ENCODE measurements at places on chromosomes 3 and 15.

- peak; percentile 78 for DNase-seq
Measured at GRCh38 chr3:184284696-184285095, 8.9 kb downstream of the ECE2 start.

DNA sequence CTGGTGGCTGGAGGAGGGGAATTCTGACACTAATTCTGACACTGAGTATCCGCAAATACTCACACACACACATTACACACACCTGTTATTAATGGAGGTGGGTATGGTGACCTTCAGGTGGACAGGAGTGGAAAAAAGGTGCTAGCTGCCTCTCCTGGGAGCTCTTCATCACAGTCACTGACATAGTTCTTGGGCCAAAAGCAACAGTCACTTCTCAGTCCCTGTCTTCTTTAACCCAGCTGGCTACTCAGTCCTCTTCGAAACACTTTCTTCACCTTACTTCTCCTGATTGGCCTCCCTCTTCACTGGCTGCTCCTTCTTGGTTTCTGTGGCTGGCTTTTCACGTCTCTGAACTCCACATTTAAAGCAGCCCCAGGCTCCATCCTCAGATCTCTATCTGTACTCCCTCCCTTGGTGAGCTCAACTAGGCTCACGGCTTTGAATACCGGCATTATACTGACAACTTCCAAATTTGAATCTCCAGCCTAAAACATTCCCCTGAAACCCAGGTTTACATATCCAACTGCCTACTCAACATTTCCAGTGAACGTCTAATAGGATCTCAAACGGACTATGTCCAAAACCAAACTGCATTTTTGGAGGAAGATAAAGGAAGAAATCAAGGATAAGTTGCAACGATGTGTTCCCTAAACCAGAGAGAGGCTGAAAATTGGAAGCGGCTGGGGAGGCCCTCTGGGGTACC, 53.2 kb upstream of the HEG1 start:
- no peak for DNase-seq

- DNase-seq = no peak
Measured at GRCh38 chr15:43896543-43896942, 69.7 kb downstream of the WDR76 start.

DNA sequence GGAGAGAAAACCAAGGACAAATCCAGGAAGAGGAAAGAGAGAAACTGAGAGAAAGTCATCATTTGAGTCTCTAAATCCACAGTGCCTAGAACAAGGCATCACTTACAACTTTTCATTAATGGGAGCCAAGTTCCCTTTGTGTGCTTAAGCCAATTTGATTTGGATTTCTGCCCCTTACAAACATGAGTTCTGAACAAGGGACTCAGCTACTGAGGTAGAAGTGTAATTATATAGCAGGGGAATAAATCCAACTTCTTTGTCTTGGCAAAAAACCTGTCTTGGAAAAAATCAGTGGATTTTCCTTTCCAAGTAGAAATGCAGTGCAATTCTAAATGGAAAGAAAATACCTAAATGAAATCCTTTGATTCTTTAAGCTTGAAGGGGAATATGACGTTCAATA, 307.2 kb upstream of the CNTN3 start:
- no peak for DNase-seq

- no peak for DNase-seq
Measured at GRCh38 chr3:88150806-88151205, 1.0 kb downstream of the C3orf38 start.

DNA sequence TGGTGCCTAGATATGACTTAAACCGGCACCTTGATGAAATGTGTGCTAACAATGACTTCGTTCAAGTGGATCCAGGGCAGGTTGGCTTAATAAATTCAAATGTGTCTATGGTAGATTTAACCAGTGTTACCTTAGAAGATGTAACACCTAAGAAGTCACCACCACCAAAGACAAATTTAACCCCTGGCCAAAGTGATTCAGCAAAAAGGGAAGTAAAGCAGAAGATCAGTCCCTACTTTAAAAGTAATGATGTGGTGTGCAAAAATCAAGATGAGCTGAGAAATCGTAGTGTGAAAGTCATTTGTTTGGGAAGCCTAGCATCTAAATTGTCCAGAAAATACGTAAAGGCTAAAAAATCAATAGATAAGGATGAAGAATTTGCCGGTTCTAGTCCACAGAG, 1.1 kb downstream of the FAN1 start:
- DNase-seq = no peak

DNA sequence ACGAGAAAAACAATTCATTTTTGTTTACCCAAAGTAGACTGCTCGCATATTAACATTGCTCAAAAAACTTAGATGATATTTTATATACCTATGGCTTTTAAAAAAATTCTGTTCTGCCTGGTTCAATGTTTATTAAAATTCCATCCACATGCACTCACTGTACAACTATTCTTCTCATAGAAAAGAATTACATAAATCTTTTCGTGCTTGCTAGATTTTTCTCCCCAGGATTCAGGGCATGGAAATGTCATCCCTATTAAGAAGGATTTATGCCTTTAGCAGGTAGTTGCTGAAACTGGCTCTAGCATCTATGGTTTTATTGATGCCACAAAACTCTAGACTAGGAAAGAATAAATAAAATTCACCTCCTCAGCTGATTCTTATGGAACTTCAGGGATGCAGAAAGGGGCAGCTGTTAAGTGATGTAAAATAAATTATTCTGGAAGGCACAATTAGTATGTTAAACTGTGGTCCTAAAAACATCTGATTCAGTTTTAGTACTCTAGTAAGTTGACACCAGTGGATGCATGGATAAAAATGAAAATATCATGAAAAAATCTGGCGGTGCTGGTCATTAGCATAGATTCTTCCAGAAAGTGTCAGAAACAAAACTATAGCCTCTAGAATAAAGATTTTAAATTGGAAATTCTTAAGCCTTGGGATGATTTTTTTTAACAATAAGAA, 41.6 kb downstream of the AAGAB start:
- DNase-seq = no peak

DNA sequence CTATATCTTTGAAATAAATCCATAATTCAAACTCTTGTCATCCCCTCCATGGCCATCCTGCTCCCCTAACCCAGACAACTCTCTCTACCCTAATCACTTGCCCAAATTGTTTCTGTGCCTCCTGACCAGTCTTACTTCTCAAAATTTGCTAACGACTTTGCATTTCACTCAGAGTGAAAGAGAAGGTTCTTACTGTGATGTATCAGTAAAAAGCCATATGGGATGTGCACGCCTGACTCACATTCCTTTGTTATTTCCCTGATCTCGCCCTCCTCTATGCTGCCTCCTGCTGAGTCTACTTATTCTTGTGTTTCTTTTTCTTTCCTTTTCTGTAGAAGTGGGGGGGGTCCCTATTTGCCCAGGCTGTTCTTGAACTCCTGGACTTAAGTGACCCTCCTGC, 487.2 kb upstream of the FRG2C start:
- no peak for DNase-seq

GRCh38 chr3:81393251-81393650, 368.2 kb downstream of the GBE1 start:
- no peak for DNase-seq

- no peak for DNase-seq
Measured at GRCh38 chr15:77597804-77598453, 34.8 kb downstream of the LINGO1 start.

GRCh38 chr3:100525753-100526612, 33.6 kb downstream of the TMEM45A start:
- no peak for DNase-seq

DNA sequence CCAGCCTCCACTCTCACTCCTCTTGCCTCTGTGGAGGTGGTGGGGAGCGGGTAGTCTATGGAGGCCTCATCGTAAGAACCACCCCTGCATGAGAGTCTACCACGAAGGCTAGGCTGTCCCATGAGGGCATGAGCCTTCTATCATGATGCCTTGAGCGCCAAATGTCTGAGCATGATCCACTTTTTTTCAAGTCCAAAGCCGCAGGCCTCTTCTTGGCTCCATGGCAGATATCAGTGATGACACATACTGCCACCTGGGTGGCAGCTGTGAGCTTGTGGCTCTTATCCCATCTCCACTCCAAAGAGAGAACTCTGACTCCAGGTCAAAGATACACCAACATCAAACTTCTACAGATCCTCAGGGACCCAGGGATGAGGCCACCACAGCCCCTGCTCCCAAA, 13.5 kb downstream of the POC1A start:
- peak; percentile 60 for DNase-seq

- no peak for DNase-seq
Measured at GRCh38 chr3:80215191-80215590, 447.4 kb upstream of the ROBO1 start.

- DNase-seq = no peak
Measured at GRCh38 chr3:50612234-50612882, 784 bp upstream of the CISH start.

DNA sequence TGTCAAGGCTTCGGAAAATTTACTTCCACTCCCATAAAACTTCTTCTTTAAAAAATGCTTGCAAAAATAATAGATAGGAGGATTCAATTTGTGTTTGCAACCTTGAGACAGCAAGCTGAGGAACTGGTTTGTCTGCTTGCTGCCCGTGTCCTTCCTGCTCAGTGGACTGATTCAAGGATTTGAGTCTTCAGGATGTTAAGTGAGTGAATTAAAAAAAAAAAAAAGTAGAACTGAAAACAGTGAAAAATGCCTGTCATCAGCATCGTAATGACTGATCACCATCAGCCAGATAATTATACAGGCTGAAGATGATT, 453.7 kb downstream of the FGF12 start:
- no peak for DNase-seq

DNA sequence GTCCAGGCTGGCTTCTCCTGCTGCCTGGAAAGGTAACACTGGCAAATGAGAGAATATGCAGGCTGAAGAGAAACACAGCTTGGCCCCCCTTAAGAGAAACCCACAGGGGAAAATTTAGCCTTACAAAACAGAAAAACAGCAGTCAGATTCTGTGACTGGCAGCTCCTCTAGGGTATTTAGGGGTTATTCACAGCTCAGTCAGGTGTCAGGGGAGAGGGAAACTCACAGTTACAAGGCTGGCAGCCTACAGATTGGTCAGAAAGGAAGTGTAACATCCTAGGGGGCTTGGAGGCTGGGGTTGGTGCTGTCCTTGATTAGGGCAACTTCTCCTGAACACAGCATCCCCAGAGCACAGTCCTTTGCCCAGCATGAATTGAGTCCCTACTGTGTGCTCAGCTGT, 81.4 kb downstream of the SEMA5B start:
- no peak for DNase-seq

- DNase-seq = no peak
Measured at GRCh38 chr3:17030956-17031652, 146.3 kb downstream of the PLCL2 start.
